ENCODE measurements at places on chromosomes 12 and 14.

DNA sequence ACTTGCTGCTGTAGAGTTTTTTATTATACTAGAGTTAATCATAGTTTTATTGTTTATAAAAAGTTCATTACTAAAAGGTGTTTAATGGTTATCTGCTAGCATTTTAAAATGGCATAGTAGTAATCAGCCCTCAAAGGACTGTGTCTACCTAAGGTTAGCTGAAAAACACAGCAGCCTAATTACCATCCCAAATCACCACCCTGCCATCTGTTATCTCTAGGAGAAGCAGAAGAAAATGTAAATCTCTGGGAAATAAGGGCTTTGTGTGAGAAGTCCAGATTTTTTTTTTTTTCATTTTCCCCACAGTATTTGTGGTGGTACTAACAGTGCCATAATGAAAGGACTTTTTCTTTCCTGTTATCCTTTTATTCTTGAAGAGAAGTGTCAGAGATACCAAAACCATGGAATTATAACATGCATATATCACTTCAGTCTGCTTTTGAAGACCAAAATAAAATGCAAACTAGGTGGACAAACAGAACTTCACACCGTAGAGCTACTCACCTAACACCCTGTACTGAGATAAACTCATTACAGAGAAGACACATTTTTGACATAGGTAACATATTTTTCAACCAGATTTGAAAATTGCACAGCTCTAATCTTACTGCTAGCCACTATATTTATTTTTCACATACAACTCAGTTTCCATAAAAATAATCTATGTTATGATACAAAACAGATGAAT, 876.2 kb downstream of the C12orf50 start:
- DNase-seq, result no peak

GRCh38 chr12:58896278-58896677, 24.0 kb downstream of the LRIG3 start:
- no peak for DNase-seq

GRCh38 chr12:6722863-6723262, 983 bp upstream of the COPS7A start:
- no peak for DNase-seq

DNA sequence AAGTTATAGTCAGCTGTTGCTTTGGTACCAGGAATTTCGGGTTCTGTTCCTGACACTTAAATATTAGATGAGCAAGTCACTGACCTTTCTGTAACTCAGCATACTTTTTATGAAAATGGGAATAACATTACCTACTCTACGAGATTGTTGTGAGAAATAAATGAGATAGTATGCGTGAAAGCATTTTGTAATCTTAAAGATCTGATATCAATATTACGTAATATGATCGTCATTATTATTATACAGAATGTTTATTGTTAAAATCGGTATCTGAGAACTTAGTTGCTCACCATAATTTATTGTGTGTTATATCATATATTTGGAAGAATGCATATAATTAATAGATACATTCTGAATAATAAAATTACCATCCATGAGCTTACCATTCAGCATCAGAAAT, 6.1 kb upstream of the NECAP1 start:
- no peak for DNase-seq

DNA sequence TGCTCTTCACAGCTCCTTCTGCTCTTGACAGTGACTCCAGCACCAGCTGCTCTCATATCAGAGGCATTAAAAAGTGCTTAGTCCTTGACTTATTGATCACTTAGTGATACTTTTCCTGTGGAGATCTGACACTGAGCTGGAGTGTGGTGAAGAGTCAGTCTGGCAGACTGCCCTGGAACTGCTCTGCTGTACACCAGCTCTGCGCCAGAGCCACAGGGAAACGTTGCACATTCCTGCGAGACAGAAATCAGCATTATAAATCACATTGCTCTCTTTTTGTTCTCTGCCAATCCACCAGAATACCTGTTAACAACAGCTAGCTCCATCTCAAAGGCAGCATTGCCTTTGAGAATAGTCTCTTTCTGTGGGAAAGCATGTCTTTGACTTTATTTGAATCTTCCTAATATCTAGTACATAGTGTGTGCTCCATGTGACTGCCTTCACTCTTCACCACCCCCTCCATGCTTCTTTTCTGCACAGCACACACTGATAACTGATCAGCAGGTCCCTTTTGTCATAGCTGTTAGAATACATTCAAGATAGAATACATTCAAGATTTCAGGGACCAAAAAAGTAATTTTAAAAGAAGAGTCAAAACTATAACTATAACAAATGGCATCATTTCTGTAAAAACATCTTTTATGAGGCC, 48.2 kb upstream of the VSX2 start:
- DNase-seq, result no peak

DNA sequence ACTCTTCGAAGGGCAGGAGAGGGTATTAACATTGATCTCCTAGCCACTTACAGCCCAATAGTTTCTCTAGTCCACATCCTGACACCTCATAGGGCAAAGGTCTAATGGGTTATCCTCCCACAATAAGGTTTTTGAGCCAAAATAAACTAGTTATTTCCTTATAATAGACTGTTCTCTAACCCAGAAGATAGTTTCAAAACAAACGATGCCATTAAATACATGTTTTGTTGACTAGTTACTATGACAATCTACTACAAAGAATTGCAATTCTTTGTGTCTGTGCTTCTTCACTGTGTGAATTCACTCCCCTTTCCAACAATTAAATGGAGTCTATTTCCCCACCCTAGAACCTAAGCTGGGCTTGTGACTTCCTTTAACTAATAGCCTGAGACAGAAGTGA, 6.4 kb upstream of the ACTR10 start:
- DNase-seq, result no peak
